ENCODE measurements at places on chromosomes 13 and 19.
A peak's percentile ranks its signal among the peaks of the same experiment; 100 is the strongest.

- DNase-seq: no peak
These were observed 43.9 kb downstream of the TNFSF13B start for GRCh38 chr13:108313382-108313781.

GRCh38 chr13:81283062-81283461 is 942.1 kb upstream of the SPRY2 start:
- no peak for DNase-seq

DNA sequence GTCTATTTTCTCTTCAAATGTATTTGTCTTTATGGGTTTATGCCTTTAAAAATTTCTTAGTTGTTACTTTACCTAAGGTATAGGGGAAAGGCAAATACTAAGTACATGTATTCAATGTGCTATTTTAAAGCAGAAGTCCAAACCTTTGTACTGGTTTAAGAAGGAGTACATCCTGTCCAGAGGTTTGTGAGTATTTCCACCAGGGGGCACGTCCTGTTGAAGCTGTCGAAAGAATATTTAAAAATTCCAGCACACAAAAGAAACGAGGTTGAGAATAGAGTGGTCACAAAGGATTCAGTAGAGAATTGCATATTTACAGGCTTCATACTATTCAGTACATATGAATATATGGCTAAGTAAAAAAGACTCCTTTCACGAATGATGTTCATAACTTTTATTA is 59.8 kb downstream of the URI1 start:
- no peak for DNase-seq

- no peak for DNase-seq
These were observed 4.6 kb upstream of the PLPP2 start for GRCh38 chr19:295687-296370.

- no peak for DNase-seq
These were observed 87.7 kb downstream of the SGCG start for GRCh38 chr13:23268441-23268840.

DNA sequence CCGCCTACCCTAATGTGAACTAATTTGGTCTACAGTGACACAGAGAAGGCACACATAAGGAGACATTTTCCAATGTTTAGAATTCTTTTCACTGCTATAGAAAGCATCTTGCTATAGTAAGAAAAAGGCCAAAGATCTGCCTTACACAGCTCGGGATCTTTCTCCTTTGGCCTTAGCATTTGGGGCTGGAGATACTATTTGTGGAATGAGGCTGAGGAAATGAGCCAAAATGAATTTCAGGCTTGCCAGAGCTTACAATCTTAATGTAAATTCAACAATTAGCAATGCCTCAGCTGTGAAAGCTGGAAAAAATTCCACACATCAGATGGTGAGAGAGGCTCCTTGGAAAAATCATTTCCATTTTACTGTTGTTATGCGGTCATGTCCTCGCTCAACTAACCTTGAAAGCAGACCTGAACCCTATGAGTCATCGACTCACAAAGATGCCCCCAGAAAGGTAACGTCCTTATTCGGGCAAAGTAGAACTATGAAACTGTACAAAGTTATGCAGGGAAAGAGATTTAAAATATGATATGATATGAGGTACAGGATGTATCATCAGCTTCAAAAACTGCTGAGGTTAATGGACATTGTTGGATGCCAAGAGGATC is 324.5 kb upstream of the NBEA start:
- DNase-seq: no peak

DNA sequence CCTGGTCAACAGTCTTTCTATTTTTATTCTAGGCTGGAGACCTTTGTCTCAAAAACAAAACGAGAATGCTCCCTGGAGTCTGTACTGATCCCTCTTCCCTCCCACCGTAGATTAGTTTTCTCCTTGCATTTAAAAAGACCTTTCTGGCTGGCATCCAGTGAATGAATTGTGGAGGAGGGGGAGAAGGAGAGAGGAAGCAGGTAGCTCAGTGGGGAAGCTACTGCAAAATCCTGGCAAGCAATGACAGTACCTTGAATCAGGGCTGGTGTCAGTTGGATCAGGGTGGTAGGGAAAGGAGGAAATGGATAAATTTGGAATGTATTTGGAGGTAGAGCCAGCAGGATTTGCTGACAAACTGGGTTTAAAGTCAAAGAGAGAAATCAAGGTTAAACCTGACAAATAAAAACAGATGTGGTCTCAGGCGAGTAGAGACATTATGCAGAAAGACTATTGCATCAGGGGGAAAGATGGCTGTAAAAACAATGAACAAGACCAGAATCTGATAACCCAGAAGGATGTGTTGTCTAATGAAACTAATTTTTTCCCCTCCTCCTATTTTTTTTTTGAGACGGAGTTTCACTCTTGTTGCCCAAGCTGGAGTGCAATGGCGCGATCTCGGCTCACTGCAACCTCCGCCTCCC is 3.5 kb upstream of the CYP2S1 start:
- DNase-seq: no peak

- no peak for DNase-seq
These were observed 5.2 kb upstream of the GRAMD1A start for GRCh38 chr19:34994643-34995541.

DNA sequence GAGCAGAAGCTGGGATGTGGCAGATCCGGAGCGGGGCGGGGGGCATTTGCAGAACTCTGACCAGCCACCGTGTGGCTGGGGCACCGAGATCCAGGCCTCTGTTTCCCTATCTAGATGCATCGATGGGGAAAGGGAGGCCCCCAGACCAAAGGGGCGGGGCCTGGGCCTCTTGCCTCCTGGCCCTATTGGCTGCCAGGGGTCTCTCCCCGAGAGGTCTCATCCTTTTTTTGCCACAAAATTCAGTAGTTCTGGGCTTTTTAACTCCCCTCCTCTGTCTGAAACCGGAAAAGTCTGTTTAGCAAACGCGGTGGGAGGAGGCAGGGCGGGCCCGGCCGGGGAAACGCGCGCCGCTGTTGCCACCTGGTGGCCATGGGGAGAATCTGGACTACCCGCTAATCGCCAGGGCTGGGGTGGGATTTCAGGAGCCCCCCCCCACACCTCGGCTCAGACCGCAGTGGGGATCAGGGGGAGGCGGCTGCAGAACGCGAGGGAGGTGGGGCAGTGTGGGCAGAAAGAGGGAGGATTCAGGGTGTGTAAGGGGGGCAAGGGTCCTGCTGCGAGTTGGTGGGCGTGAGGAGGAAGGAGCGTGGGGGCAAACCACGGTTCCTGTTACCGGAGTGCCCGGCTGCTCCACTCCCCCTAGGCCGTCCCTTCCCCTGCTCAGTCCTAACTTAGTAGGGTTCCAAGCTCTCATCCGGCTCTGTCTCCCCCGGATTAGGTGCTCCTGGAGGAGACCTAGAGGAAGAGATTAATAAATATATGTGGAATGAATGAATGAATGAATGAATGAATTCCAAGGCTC is 28.3 kb downstream of the IL12RB1 start:
- peak; percentile 77 for DNase-seq

GRCh38 chr19:36215276-36216123 is 594 bp downstream of the ZNF146 start:
- DNase-seq: peak; percentile 0

GRCh38 chr19:49336482-49337266 is 1.5 kb downstream of the CD37 start:
- DNase-seq: no peak

- DNase-seq: no peak
These were observed 321.7 kb downstream of the DCT start for GRCh38 chr13:94157705-94158218.

- DNase-seq: no peak
These were observed 389 bp downstream of the LINGO3 start for GRCh38 chr19:2307518-2308012.

DNA sequence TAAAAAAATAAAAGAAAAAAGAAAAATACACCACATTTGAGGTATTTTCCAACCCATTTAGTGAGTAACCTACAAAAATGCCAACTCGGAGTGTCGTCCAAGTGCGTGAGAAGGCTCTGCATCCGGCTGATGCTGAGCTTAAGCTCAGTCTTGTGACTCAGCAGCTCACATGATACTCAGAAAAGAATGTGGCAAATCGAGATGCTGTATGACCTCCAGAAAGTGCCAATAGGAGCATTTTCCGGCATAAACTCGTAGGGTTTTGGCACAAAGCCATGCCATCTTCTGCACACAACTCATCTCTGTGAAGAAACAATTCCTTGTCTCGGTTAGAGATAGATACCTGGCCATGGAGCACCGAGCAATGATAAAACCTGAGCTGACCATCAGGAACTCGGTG is 58.5 kb downstream of the TRPM4 start:
- no peak for DNase-seq

DNA sequence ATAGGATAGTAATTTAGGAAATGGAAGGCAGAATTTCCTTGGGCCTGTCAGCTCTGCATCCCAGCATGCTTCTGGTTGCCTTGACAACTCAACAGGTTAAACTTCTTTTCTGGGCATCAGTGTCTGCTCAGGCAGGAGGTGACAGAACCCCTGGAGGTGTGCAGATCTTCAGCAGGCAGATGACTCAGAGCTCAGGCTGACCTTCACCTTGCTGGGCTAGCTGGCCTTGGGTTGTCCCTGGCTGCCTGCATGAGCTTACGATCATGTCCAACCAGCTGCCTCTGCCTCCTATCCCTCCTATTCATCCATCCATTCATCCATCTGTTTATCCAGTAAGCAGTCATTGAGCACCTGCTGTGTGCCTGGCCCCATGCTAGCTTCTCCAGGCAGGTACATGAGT is 81.2 kb upstream of the KCTD15 start:
- DNase-seq: no peak

DNA sequence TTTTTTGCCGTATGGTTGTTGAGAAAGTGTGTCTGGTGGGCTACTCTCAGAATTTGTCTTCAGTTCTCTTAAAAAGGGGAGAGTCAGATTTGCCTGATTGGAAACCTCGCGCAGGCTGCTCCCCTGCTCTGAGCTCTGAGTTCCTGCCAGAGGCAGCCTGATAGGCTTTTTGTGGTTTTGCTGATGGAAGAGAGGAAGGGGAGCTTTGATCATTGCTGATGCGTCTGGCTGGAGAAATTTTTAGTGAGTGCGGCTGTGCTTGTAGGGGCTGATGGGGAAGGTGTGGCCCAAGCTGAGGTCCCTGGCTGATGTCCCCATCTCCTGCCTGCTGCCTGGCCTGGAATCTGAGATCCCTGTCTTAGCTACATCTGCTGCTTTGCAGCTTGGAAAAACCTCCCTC is 2.8 kb downstream of the CHST8 start:
- no peak for DNase-seq

GRCh38 chr19:14694641-14695266 is 4.9 kb downstream of the ZNF333 start:
- DNase-seq: no peak

DNA sequence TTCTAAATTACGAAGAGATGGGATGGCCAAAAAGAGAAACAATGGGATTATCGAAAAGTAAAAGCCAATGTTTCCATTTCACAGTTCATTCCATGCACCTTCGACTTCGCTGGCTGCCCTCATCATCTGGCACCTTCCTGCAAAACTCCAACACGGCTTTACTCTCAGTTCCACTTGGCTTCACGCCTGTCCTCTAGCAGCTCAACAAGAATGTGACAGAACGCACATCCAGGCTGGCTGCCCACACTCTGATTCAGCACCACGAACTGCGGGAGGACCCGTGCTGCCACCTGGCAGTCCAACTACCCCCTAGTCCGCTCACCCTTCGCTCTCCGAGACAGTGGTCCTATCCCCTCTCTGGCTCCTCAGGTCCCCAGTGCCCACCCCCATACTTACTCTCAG is 11.7 kb downstream of the ATP7B start:
- no peak for DNase-seq

- DNase-seq: no peak
These were observed 109.6 kb upstream of the SERP2 start for GRCh38 chr13:44263751-44264620.

DNA sequence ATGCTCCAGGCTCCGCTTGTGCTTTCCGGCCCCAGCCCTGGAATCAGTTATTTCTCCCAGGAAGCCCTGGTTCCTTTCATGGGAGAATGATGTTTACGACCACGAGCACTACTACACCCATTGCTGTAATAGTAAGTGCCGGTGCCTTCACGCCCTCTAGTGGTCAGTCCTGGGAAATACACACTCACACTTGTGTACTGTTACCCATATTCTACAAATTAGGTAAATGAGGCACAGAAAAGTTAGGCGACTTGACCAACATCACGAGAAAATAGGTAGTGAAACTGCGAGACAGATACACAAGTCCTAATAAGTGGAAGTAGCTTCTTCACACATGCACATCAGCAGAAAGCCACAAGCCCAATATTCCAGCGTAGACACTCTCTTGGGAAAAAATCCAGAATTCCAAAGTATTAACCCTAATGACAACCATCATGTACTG is 21.7 kb downstream of the CEACAM21 start:
- peak; percentile 67 for DNase-seq

GRCh38 chr13:58594747-58595600 is 963.4 kb downstream of the PCDH17 start:
- DNase-seq: no peak

DNA sequence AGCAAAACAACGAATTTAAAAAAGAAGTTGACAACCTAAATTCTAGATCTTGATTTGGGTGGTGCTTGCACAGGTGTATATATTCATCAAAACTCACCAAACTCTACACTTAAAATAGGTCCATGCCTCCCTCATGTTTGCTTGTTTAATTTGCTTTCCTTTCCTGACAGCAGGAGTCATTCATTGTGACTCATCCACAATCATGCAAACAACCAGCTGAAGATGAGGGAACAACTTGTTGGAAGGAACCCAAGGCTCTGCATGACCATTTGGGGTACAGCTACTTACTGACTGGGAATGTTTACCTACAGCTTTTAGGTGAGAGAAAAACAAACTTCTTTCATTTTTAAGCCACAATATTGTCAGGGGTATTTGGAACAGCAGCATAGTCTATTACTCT is 96.6 kb downstream of the RXFP2 start:
- no peak for DNase-seq

DNA sequence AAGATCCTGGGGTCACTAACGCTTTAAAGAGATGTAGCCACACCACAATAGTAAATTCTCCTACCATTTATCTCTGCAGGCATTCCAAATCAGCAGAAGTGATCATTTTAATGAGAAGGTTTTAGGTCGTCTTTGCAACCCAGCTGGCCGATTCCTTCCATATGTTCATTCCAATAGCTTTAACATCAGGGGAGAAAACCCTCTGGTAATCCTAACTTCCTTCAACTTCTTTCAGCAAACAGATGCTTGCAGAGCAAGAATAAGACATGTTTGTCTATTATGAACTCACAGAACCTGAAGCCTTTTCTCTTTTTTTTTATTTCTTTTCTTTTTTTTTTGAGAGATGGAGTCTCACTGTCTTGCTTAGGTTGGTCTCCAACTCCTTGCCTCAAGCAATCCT is 498.6 kb upstream of the SLITRK1 start:
- no peak for DNase-seq

DNA sequence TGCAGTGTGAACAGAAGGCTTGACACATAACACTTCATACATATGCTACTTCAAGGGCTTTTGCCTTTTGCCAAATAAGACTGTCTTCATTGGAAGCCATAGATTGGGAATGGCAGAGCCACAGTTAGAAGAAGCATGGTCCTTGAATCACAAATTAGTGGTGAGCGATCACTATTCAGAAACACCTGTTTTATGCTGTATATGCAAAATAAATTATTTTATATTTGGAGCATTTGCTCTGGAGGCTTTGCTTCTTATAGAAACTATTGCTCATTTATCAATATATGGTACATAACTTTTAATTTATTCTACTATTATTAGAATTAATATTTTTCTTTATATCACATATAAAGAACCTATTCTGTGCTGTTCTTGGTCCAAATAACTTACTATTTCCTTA is 270.4 kb upstream of the SPRY2 start:
- no peak for DNase-seq
